ENCODE measurements at places on chromosomes 5 and 9.

DNA sequence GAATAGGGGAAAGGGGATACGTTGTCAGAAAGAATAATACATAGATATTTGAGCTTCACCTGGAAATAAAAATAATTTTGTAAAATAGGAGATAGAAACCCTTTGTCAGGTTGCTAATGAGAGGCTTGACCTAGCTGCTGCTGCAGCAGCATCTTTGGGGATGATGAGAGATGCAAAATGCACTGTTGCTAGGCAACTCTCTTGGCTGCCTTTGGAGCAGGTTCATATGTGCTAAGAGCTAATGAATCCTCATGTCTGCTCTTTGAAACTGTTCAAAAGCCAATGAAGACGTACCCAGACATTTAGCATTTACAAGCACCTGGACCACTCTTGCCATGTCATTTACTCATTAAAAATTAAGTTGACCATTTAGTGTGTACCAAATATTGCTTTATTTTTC is 121.7 kb downstream of the FOCAD start:
- DNase-seq = no peak

DNA sequence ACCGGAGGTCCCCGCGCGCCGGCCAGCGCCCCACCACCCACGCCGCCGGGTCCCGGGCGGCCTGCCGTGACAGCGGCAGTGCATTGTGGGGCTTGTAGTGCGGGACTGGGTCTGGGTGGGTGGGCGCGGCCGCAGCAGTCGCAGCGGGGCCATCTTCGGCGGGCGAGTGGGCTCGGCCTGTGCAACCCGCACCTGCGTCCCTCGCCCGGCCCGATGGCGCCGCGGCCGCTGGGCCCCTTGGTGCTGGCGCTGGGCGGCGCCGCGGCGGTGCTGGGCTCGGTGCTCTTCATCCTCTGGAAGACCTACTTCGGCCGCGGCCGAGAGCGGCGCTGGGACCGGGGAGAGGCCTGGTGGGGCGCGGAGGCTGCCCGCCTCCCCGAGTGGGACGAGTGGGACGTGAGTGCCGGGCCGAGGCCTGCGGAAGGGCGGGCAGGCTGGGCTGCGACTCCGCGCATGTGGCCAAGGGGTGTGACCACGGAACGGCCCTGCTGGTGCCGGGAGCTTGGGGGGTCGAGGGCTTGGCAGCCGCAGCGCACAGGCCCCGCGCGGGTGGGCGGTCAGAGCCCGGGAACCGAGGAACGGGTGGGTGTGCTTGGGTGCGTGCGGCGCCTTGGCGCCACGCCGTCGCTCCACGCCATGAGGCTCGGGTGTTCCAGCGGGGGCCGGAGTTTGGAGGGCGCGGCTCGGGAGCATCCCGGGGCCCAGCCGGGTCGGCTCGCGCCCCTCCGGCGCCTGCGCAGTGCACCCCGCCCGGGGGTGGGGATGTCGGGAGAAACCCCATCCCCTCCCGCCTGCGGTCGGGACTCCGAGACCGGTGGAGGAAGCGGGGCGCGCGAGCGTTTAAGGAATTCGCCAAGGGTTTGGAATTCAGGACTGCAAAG is at the start of gene ARL10:
Gene ARL10 (plus strand): TSS at position 137 of the 881 bp plus-strand sequence. CDS start 77 bp downstream, at position 214.
- peak; percentile 42 for DNase-seq

DNA sequence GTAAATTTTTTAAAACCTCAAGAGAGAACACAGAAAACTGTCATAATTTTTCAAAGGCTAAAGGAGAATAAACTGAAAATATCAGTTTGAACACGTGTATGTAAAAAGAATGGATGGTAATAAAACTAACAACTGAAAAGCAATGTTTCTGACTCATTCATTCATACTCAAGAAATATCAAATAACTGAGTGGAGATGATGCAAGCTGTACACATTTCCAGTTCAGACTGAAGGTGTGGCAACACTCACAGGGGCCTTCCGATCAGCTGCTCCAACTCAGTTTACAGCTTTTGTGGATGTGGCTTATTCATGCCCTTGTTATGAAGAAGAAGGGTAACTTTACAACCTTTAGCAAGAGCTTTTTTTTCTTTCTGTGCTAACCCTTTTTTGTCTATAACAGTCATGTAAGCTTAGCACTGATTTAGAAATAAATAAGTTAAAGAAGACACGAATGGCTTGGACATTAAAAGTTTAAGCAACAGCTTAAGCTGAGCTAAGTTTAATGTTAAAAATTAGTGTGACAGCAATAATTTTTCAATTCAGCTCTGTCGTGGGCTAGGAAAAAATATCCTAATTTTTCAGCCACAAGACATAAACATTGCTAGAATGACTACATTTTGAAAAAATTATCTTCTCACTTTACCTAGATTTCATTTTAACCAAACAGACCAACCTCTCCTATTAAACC is 453.5 kb downstream of the RAB3C start:
- peak; percentile 57 for DNase-seq

- no peak for DNase-seq
These were observed 499.2 kb downstream of the CDH18 start for GRCh38 chr5:19488786-19489185.
